ENCODE measurements at places on chromosomes 13 and 19. TPM values are rescaled to one million over a fixed set of nuclear protein-coding genes. Genes with fewer than 3 reads are reported as not detected.
A peak's percentile ranks its signal among the peaks of the same experiment; 100 is the strongest.

- H3K4me1 ChIP-seq = no peaks in the 10 kb centered on the region
- no peaks in the 10 kb centered on the region for H3K36me3 ChIP-seq
- no peaks in the 10 kb centered on the region for H3K27me3 ChIP-seq
- H3K27ac ChIP-seq = no peak overlapping the region
- DNase-seq = no peak
Measured at GRCh38 chr19:15863272-15863671, 34.6 kb downstream of the CYP4F2 start.

DNA sequence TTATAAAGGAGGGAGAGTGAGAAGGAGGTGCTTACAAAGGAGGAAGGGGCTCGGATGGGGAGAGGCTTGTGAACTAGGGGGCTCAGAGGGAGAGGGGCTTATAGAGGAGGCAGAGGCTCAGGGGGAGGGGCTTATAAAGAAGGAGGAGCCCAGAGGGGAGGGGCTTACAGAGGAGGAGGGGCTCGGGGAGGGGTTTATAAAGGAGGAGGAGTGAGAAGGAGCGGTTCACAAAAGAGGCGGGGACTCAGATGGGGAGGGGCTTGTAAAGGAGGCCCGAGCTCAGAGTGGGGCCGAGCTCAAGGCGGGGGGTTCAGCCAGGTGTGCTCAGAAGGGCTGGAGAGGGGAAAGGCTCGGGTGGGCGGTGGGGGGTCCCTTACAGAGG lies 500 bp downstream of the SMIM24 start:
- peaks cover 5% of the 10 kb centered on the region for H3K27me3 ChIP-seq
- no peak overlapping the region for H3K27ac ChIP-seq
- H3K4me3 ChIP-seq = no peak overlapping the region
- DNase-seq = peak; percentile 48
- no peaks in the 10 kb centered on the region for H3K36me3 ChIP-seq

DNA sequence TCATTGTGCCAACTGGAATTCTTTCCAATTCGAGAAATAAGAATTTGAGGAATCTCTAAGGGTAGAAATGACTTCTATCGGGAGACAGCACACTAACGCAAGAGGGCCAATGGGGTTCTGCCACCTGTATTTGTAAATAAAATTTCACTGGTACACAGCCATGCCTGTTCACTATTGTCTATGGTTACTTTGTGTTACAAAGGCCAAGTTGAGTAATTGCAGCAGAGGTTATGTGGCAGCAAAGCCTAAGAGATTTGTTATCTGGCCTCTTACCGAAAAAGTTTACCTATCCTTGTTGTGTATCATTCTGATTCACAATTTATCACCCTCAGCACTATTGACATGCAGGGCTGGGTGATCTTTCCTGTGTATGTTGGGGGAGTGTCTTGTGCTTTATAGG lies 278.0 kb downstream of the KLF5 start:
- no peaks in the 10 kb centered on the region for H3K36me3 ChIP-seq
- no peak overlapping the region for H3K27ac ChIP-seq
- no peak for DNase-seq
- H3K4me3 ChIP-seq = no peak overlapping the region

GRCh38 chr19:55549500-55550320 lies 4.4 kb upstream of the SBK3 start:
- no peaks in the 10 kb centered on the region for H3K4me1 ChIP-seq
- no peak overlapping the region for H3K4me3 ChIP-seq
- DNase-seq = no peak

GRCh38 chr13:112637017-112637801 lies 49.3 kb upstream of the TUBGCP3 start:
- no peak for DNase-seq
- no peak overlapping the region for H3K4me3 ChIP-seq
- H3K27ac ChIP-seq = no peak overlapping the region
- H3K36me3 ChIP-seq = no peaks in the 10 kb centered on the region

PABPC3 gene
- 0.60 TPM for total RNA-seq

DNA sequence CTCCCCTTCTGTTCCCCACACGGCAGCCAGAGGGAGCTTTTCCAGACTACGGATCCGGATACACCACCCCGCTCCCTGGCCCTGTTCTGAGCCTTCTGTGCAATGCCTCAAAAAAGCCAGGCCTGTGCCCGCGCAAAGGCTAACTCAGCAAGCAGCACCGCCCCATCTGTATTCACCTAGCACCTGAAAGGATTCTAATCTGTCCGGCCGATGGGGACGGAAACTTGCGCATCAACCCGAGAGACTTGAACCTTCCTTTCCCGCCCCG lies 589 bp downstream of the ZBTB45 start:
- H3K4me3 ChIP-seq = peak overlapping the region; percentile 99
- H3K36me3 ChIP-seq = peaks cover 5% of the 10 kb centered on the region
- no peaks in the 10 kb centered on the region for H3K27me3 ChIP-seq
- H3K27ac ChIP-seq = peak overlapping the region; percentile 90

SEMA6B gene
- 0.05 TPM for total RNA-seq

- no peaks in the 10 kb centered on the region for H3K4me1 ChIP-seq
- DNase-seq = no peak
- H3K4me3 ChIP-seq = no peak overlapping the region
- no peaks in the 10 kb centered on the region for H3K27me3 ChIP-seq
- H3K36me3 ChIP-seq = no peaks in the 10 kb centered on the region
Measured at GRCh38 chr13:31913459-31913858, 118.1 kb upstream of the FRY start.

KBTBD6 gene
- 3.9 TPM for total RNA-seq

INSL3 gene
- total RNA-seq = 12.5 TPM

DNA sequence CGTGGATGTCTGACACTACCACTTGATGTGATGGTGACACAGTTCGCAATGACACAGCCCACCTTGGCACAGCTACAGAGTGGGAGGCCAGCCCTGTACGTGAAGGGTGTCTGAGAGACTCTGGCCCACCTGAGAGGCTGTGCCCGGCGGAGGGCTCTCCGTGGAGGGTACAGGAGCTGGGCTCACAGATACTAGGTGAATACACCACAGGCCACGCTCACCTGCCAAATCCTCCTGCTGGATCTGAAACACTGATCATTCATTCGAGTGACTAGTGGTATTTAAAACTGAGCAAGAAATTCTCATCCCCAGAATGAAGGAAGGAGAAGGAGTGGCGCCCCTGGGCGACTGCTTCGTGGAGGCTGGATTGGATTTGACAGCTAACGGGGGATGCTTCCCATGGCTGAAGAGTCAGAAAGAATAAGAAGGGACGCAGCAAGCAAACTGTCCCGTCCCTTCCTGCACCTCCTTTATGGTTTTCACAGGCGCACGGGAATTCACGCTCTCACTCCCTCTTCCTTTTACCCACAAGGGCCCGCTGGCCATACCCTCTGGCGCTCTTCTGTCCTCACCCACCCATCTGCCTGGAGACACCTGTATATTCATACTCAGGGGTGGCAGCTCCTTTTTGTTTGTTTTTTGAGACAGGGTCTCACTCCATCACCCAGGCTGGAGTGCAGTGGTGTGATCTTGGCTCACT lies 25.0 kb downstream of the CEBPG start:
- no peaks in the 10 kb centered on the region for H3K27me3 ChIP-seq
- H3K4me1 ChIP-seq = no peaks in the 10 kb centered on the region
- no peaks in the 10 kb centered on the region for H3K36me3 ChIP-seq
- H3K4me3 ChIP-seq = no peak overlapping the region
- H3K27ac ChIP-seq = no peak overlapping the region
- DNase-seq = no peak

- peaks cover 68% of the 10 kb centered on the region for H3K27me3 ChIP-seq
- H3K4me1 ChIP-seq = peaks cover 47% of the 10 kb centered on the region
- peak; percentile 79 for DNase-seq
- H3K4me3 ChIP-seq = peak overlapping the region; percentile 82
Measured at GRCh38 chr19:50817941-50818858, 5.4 kb downstream of the KLK1 start.

KIR2DL1 gene
- not detected for total RNA-seq

C19orf67 gene
- total RNA-seq = not detected

DNA sequence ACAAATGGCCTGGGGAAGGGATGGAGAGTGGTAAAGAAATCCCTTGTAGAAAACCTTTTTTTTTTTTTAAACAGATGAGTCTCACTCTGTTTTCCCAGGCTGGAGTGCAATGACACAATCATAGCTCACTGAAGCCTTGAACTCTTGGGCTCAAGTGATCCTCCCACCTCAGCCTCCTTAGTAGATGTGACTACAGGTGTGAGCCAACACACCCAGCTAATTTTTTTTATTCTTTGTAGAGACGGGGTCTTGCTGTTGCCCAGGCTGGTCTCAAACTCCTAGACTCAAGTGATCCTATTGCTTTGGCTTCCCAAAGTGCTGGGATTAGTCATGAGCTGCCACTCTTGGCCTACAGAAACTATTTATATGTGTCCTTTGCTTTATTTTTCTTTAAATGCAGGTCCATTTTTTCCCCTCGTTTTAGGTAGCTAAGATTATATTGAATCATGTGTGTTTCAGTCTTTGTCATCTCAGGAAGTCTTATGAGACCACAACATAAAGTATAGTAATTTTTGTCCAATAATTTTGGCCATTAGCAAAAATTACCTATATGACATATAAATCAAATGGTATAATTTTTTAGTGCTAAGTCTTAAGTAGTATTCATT lies 10.5 kb downstream of the LPAR6 start:
- peak overlapping the region; percentile 63 for H3K4me3 ChIP-seq
- DNase-seq = no peak
- H3K4me1 ChIP-seq = peaks cover 68% of the 10 kb centered on the region
- H3K36me3 ChIP-seq = no peaks in the 10 kb centered on the region
- H3K27me3 ChIP-seq = no peaks in the 10 kb centered on the region

DNA sequence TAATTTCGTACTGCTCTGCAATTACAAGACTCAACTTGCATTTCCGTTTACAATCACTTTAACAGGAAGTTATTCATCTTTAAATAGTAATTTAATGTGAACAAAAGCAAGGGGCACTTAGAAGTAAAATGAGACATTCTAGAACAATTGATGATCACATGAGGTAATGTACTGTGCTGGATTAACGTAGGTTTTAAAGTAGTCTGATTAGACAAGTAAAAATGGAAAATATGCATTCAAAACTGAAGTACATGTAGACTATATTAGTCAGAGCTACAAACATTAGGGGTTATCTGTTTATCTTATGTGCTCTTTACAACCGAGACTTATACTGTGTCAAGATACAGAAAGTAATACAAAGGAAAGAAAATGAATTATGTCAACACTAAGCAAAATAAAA lies 1528.0 kb downstream of the SLITRK5 start:
- DNase-seq = no peak
- H3K4me3 ChIP-seq = no peak overlapping the region
- no peaks in the 10 kb centered on the region for H3K4me1 ChIP-seq
- peaks cover 2% of the 10 kb centered on the region for H3K36me3 ChIP-seq
- no peak overlapping the region for H3K27ac ChIP-seq
- no peaks in the 10 kb centered on the region for H3K27me3 ChIP-seq

DNA sequence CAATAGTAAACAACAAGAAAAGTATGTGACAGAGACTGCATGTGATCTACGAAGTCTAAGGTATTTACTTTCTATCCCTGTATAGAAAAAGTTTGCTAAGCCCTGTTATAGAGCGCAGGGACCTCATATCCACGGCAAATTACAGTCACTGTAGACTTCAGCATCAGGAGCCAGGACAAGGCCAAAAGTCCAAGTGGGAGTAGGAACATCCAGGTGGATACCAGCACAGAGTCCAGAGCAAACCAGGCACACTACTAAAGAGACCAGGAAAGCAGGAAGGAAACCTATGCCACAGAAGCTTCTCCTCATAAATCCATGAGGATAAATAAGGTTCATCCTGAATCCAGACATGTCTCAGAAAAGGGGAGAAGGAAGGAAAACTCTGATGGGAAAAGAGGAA lies 342.2 kb upstream of the HTR2A start:
- no peaks in the 10 kb centered on the region for H3K36me3 ChIP-seq
- no peak for DNase-seq
- no peak overlapping the region for H3K27ac ChIP-seq
- no peaks in the 10 kb centered on the region for H3K27me3 ChIP-seq

- H3K27me3 ChIP-seq = peaks cover 64% of the 10 kb centered on the region
- no peak overlapping the region for H3K27ac ChIP-seq
- H3K4me1 ChIP-seq = peaks cover 11% of the 10 kb centered on the region
- no peak for DNase-seq
Measured at GRCh38 chr13:111062305-111062704, 52.8 kb upstream of the ARHGEF7 start.

NLRP12 gene
- total RNA-seq = not detected

GRCh38 chr19:45471931-45472562 lies 4.3 kb downstream of the FOSB start:
- peaks cover 1% of the 10 kb centered on the region for H3K36me3 ChIP-seq
- DNase-seq = no peak

CYP2F1 gene
- total RNA-seq = not detected

GRCh38 chr19:19475849-19476828 lies 39.2 kb downstream of the TSSK6 start:
- H3K36me3 ChIP-seq = peaks cover 1% of the 10 kb centered on the region
- peak overlapping the region; percentile 38 for H3K4me3 ChIP-seq
- no peak for DNase-seq
- H3K4me1 ChIP-seq = peaks cover 87% of the 10 kb centered on the region
